ENCODE measurements at places on chromosomes 12 and 14.

- DNase-seq = no peak
Measured at GRCh38 chr14:46820291-46820690, 168.7 kb upstream of the RPL10L start.

DNA sequence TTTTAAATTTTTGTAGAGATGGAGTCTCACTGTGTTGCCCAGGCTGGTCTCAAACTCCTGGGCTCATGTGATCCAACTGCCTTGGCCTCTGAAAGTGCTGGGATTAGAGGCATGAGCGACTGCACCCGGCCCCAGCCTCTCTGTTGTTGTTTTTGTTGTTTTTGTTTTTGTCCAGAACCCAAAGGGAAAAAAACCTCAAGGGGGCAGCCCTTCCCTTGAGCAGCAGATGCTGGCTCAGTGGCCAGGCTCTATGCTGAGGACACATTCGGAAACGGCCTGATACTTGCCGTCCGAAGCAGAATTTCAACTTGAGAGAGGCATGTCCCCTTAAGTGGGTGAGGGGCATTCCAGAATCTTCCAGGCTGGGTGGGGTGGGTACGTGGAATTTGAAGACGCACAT lies 6.7 kb downstream of the MVK start:
- no peak for DNase-seq

DNA sequence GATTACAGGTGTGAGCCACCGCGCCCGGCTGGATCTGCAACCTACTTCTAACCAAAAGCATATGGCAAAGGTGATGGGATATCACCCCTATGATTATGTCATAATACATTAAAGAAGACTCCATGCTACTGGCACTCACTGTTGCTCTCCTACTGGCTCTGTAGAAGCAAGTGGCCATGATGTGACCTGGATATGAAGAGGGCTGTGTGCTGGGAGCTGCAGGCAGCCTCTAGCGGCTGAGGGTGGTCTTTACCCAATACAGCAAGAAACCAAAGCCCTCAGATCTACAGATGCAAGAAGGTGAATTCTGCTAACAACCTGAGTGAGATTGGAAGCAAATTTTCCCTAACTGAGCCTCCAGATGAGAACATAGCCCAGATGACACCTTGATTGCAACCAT lies 34.2 kb upstream of the TRIM9 start:
- no peak for DNase-seq

DNA sequence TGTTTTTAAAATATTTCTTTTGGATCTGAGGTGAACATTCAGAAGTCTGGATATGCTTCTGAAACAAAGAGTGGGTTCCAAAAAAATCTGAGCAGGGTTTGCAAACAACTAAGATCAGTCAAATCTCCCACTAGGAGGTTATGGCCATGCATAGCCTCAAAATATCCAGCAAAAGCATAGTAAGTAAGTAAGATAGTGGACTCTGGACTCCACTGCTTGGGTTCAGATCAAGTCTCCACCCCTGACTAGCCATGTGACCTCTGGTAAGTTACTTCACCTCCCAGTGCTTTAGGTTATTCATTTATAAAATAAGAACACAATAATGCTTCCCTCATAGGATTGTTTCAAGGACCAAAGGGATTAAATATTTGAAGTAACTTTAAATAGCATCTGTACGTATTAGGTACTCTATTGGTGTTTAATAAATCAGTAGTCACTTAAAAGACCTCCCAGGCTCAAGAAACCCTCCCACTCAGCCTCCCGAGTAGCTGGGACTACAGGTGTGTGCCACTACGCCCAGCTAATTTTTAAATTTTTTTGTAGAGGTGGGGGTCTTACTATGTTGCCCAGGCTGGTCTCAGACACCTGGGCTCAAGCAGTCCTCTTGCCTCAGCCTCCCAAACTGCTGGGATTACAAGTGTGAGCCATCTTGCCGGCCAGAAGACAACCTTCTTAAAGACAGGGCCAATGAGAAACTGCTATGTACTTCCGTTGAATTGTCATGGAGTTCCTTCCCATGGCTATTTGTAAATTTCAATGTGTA lies 95.7 kb upstream of the SOX5 start:
- no peak for DNase-seq

DNA sequence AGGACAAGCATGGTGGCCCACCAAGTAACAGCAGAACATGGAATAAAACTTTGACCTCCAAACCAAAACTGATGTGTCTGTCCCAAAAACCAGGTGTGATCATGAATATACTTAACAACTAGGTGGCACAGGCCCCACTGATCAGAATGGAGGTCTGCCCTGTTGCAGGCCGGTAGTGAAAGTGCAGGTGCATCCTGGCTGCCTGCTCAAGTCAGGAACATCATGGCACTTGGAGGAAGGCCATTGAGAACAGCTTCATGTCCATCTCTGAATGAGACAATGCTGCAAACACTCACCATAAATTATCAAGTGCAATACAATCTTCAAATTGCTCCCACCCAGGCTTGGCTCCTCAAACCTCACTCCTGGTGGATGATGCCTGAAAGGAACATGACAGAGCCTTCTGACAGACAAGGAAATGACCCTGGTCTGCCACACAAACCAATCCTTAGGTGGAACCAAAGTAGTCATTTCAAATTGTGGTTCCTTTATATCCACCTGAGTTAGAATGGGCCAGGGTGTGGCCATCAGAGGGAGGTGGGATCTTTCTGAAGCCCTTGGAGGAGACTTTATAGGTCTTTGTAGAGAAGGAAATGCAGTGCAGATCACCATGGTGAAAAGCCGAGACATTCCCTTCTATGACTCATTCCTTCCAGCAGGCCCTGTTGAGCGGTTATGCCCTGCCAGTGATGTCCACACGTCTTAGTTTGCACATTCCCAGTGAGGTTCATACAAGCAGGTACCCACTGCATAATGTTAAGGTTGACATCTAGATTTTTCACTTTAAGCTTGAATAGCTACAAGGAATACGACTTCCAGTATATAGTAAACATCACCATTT lies 36.0 kb downstream of the EGLN3 start:
- DNase-seq = no peak

- no peak for DNase-seq
Measured at GRCh38 chr12:46400406-46400805, 27.8 kb upstream of the SLC38A2 start.

- DNase-seq = no peak
Measured at GRCh38 chr12:68559984-68560850, 50.5 kb upstream of the RAP1B start.

DNA sequence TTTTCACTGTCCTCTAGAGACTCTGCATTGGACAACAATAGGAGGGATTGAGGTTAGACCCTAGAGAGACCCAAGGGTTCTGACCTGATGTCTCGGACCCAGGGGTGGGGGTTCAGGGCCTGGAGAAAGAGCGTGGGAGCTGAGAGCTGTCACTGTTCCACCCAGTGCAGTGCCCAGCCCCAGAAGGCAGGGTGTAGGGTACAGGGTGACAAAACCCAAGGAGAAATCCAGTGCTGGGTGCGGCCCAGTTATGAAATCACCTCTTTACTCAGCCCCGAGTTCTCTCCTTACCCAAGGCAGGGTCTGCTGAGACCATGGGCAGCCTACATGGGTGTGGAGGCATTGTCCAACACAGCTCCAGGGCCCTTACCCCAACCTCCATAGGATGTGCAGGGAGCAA lies 2.6 kb downstream of the AQP2 start:
- DNase-seq = no peak

- DNase-seq = no peak
Measured at GRCh38 chr12:3367750-3368444, 123.1 kb upstream of the PRMT8 start.

- DNase-seq = no peak
Measured at GRCh38 chr14:85466678-85467077, 63.3 kb upstream of the FLRT2 start.

- DNase-seq = no peak
Measured at GRCh38 chr12:127811988-127812387, 455.0 kb upstream of the TMEM132C start.
